NCI-H2081 (cell line): ENCODE measurements at places on chromosomes 12 and 14.

GRCh38 chr12:126747530-126748149, 1519.3 kb upstream of the TMEM132C start:
- DNase-seq = peak; percentile 3

GRCh38 chr14:69708586-69709560, 58.1 kb upstream of the SRSF5 start:
- DNase-seq = peak; percentile 48

DNA sequence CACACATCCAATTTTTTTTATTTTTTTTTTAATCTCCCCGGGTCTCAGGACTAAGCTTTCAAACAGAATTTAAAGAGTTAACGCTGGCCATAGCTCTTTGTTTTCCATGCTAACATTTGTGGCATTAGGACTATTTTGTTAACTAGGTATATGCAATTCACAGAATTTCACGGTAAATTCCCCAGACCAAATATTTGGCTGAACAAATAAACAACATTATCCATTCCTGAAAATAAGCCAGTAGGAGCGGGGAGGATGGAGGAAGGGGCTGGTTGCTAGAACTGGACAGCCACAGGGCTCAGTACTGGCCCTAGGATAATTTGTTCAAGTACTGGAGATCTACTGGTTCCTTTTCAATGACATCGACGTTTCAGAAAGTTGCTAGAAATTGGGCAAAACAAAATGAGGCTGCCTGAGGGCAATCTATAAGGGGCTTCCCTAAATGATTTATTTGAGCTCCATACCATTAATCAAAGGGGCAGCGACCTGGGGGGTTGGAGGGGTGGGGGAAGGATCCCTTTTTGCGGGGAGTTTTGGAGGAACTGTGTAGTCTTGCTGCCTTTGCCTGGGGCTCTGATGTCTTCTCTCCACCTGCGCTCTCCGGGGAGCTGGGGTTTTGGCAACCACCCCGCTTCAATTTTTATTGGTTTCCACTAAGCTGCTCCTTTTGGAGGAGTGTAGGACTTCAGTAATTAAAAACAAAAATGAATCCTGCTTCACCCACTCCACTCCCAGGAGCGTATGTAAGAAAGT, 9.0 kb downstream of the BMP4 start:
- no peak for DNase-seq

- no peak for DNase-seq
Observed at GRCh38 chr12:6834873-6835272, 5.9 kb upstream of the GNB3 start.

DNA sequence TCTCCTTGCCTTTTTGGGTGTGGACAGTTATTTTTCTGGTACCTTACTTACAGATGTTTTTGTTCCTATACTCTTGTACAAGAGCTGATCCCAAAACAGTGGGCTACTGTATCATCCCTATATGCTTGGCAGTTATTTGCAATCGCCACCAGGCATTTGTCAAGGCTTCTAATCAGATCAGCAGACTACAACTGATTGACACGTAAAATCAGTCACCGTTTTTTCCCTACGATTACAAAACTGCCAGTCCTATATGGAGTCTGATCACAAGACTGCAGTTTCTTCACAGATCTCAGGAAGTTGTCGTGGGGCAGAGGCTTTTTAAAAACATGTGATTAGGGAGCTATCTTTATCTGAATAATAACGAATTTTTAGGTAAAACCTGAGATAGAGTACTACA, 1.3 kb downstream of the LYSET start:
- DNase-seq = no peak

DNA sequence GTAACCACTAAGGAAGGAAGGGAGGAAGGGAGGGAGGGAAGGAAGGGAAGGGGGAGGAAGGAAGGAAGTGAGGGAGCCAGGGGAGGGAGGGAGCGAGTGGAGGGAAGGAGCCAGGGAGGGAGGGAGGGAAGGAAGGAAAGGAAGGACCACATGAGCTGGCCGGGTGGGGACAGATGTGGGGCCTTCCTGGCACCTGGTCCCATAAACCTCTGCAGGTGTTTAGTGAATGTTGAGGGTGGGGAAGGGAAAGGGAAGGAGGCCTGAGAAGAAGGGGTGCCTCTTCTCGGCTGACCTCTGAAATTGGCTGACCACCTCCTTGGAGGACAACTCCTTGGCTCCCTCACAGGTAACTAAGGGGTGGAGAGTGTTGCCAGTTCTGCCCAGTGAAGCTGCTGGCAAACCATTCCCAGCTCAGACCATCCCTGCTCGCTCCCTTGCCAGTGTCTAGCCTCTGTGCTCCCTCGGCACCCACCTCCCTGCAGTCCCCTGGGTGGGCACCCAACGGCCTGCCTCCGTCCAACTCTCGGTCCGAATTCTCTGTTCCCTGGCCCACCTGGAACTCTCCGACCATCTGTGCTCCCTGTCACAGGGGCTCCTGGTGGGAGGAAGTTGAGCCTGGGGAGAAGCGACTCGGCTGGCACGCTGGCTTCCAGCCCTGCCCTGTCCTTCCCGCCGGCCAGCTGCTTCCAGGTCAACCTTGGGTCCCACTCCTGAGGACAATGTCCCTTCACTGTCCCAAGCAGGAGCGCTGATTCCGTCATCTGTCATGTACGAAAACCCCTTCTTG, 12.2 kb upstream of the PPP1R13B start:
- DNase-seq = no peak

GRCh38 chr12:25020621-25021243, 71.8 kb upstream of the BCAT1 start:
- DNase-seq = no peak

- no peak for DNase-seq
Observed at GRCh38 chr14:105095236-105095805, 30.1 kb upstream of the GPR132 start.

GRCh38 chr14:90087433-90087832, 25.6 kb downstream of the KCNK13 start:
- no peak for DNase-seq

GRCh38 chr12:81759190-81760051, at the start of gene PPFIA2:
Gene PPFIA2, minus strand, starts transcription at chr12:81759350.
- peak; percentile 84 for DNase-seq

DNA sequence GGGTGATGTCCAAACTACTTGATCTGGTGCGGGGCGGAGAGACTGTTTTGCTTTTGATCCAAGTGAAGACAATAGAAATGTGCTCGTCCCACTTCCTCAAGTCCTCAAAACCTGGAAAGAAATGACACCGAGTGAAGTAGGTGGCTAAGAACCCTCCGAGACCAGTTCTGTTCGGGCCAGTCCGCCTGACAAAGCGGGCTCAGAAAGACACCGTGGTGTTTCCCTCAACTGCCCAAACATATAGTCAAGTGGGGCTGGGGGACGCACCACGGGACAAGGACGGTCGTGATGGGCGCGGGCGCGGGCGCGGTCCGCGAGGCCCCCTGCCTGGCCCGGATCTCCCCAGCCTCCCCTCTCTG, 1.6 kb downstream of the PHLDA1 start:
- no peak for DNase-seq

GRCh38 chr12:107480836-107481608, 204.6 kb upstream of the PWP1 start:
- no peak for DNase-seq

GRCh38 chr12:131636266-131636665, 74.6 kb upstream of the SFSWAP start:
- DNase-seq = no peak

DNA sequence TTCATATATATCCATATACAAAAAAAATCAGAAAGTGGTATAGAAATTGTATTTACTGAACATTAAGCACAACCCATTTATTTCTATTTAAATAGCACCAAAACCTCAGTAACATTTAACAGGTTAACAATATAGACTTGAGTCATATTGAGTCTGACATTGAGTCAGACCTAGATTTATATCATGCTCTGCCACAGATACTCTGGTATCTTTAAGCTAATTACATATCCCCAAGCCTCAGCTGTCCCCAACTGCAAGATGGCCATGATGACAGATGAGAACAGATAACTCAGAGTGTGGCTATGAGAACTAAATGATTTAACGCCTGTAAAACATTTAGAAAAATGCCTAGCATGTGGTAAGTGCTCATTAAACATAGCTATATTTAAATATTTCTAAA, 40.3 kb downstream of the IFNG start:
- DNase-seq = no peak

- no peak for DNase-seq
Observed at GRCh38 chr12:3753544-3754284, 805 bp upstream of the CRACR2A start.

- no peak for DNase-seq
Observed at GRCh38 chr14:64463195-64463594, 2.1 kb upstream of the AKAP5 start.

GRCh38 chr12:116954710-116955381, 44.1 kb downstream of the FBXW8 start:
- DNase-seq = no peak

DNA sequence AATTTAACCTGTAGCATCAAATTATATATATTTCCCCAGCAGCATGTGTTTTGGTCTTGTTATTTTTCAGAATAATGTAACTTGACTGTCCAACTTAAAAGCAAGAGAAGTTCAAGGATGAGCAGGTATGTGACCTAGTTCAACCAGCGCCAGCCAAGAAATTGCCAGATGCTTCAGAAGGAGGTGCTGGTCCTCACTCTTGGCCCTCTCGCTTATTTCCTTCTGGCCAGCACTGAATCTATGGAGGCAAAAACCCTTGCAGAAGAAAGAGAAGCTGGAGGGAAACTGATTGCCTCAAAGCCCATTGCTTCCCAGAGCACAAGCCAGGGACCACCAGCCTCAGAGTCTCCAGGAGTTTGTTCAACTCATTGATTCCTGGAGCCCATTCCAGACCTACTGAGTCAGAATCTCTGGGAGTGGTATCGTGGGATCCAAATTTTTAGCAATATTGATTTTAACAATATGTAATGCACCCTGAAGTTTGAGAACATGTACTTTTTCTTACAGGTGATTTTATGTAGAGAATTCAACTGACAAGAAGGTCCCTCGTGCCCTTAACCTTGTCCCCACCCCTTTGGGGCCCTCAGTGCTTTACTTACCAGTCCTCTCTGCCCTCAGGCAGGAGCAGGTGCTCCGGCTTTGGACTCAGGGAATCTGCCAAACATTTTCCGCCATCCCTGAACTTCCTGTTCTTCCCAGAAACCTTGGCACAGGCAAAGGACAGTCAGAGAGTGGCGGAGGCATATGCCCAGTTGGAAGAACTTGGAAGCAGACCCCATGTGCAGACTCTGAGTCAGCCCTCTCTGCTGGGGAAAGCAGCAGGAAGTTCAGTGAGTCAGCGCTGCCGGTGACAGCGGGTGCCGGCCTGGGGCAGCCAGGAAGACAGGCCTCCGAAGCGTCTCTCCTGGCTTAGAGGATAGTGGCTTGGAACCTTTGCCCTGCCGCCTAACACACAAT, 10.4 kb downstream of the BEST3 start:
- DNase-seq = peak; percentile 48

GRCh38 chr12:56709759-56710376, 15.2 kb downstream of the NACA start:
- DNase-seq = no peak

- DNase-seq = peak; percentile 72
Observed at GRCh38 chr14:102594514-102595175, 2.2 kb downstream of the RCOR1 start.

DNA sequence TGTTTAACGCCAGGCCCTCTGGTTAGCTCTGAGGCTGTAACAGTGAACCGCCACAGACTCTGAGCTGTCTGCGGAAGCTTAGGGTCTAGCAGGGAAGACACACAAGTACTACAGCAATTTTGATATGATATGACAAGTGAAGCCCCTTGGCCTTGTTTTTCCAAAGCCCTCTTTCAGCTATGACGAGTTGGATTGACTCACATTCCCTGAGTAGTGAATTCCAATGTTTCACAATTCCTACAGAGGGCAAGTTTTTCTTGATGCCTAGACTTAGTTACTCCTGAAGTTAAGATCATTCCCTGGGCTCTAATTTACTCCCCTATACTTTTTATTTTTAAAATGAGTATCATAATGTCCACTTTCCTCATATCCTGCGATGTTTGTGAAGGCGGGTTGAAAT, 53.3 kb upstream of the CISTR start:
- DNase-seq = no peak

- DNase-seq = no peak
Observed at GRCh38 chr12:33044447-33044846, 147.9 kb upstream of the PKP2 start.

GRCh38 chr14:99317231-99318090, 45.5 kb upstream of the BCL11B start:
- DNase-seq = no peak

DNA sequence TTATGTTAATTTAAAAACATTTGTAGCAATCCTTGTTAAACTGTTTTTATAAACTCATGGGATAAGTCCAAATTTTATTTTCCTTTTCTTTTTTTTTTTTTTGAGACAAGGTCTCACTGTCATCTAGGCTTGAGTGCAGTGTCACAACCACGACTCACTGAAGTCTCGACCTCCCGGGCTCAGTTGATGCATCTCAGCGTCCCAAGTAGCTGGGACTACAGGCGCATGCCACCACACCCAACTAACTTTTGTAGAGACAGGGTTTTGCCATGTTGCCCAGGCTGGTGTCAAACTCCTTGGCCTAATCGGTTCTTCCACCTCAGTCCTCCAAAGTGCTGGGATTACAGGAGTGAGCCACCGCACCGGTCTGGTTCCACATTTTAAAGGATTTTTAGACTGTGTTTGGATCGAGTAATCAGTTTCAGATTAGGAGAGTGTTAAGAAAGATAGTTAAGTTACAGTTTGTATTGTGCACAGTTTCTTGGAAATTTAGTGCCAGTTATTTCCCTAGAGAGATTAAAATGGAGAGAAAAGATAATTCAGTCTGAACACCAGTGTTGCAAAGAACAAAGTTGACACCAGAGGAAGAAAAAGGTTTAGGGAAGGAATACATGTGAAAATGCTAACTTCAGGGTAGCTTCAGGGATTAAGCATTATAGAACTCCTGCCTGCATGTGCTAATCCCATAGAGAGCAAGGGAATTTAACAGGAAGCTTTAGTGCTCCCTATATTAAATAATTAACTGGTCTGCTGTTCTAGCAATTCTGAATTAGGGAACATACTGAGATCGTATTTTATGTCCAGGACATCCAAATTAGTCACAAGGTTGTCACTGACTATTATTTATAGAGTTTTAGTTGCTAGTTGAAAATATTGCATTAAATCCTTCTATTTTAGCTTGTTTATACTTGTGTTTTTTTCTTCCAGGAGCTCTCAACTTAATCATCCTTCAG, 10.1 kb downstream of the RAP1B start:
- DNase-seq = no peak

DNA sequence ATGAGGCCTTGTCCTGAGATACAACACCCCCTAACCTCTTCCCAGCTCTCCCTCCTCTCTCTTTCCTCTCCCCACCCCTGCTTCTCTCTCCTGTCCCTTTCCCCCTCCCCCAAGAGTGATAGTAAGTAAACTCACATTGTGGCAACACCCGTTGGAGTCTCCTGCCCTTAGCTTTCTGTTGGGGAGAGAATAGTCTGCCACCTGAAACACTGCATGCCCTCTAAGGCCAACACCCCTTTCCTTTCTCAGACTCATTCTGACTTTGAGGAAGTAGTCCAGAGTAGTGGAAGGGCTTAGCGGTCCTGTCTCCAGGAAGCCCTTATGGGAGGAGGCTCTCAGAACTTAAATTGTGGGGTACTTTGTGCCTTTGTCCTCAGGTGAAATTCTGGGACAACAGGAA, 95.2 kb downstream of the PRKCH start:
- no peak for DNase-seq

- no peak for DNase-seq
Observed at GRCh38 chr12:72230589-72230988, 41.6 kb upstream of the TRHDE start.
